ENCODE measurements at places on chromosomes 6 and 20. TPM values are rescaled to one million over a fixed set of nuclear protein-coding genes. Genes with fewer than 3 reads are reported as not detected.

- H3K27ac ChIP-seq, result no peak overlapping the region
- H3K36me3 ChIP-seq, result no peaks in the 10 kb centered on the region
- no peaks in the 10 kb centered on the region for H3K27me3 ChIP-seq
- H3K4me1 ChIP-seq, result no peaks in the 10 kb centered on the region
Measured at GRCh38 chr6:64679416-64679815, 1027.6 kb downstream of the EYS start.

TCP11 gene
- polyA plus RNA-seq, result not detected

GRCh38 chr20:57199656-57200405 lies 66.6 kb downstream of the BMP7 start:
- no peak overlapping the region for H3K4me3 ChIP-seq
- no peak overlapping the region for H3K27ac ChIP-seq
- DNase-seq, result no peak
- peaks cover 4% of the 10 kb centered on the region for H3K27me3 ChIP-seq

ENPP3 gene
- 17.8 TPM for polyA plus RNA-seq

GRCh38 chr20:44765701-44766347 lies 20.2 kb downstream of the KCNK15 start:
- no peak for DNase-seq
- H3K4me3 ChIP-seq, result no peak overlapping the region

GTSF1L gene
- polyA plus RNA-seq, result not detected

DNA sequence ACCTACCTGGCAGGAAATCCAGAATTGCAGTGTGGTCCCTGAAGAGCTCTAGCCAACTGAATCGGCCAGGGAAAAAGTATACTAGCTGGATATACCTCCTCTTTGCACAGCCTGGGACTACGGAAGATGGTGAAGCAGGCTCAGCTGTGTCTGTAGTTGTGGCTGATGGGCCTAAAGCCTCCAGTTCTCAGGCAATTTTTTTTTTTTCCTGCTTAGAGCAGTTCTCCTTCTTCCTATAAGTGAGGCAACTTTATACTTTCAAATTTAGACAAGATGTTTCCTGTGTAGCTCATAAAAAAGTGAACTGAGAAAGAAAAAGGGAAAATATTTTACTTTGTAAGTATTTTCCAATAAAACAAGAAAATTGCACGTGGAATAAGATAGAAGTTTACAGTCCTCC lies 172.9 kb downstream of the CARMIL1 start:
- no peaks in the 10 kb centered on the region for H3K4me1 ChIP-seq
- H3K27me3 ChIP-seq, result no peaks in the 10 kb centered on the region
- H3K27ac ChIP-seq, result no peak overlapping the region
- no peaks in the 10 kb centered on the region for H3K36me3 ChIP-seq
- DNase-seq, result no peak

DNA sequence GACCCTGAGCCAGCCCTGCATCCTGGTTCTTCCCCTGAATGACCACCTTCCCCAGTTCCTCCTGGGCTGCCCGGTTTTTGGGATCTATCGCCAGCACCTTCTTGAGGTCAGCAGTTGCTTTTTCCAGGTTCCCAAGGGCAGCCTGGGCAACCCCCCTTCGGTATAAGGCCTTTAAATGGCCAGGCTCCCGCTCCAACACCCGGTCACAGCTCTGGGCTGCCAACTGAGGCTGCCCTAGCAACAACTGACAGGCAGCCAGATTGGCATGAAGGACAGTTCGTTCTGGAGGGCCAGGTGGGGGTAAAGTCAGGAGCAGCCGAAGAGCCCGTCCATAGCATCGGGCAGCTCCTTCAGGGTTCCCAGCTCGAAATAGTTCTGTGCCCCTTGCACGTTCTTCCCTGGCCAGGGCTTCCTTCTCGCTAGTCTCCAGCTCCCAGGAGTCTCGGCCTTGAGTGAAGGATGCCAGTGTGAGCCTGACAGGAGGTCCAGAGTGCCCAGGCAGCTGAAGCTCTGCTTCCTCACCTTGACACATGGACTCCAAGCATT lies 778 bp upstream of the ATF6B start:
- H3K4me1 ChIP-seq, result peaks cover 35% of the 10 kb centered on the region
- peaks cover 31% of the 10 kb centered on the region for H3K36me3 ChIP-seq
- H3K27me3 ChIP-seq, result no peaks in the 10 kb centered on the region
- H3K27ac ChIP-seq, result peak overlapping the region; percentile 83
- peak overlapping the region; percentile 91 for H3K4me3 ChIP-seq

LTA gene
- not detected for polyA plus RNA-seq

DNA sequence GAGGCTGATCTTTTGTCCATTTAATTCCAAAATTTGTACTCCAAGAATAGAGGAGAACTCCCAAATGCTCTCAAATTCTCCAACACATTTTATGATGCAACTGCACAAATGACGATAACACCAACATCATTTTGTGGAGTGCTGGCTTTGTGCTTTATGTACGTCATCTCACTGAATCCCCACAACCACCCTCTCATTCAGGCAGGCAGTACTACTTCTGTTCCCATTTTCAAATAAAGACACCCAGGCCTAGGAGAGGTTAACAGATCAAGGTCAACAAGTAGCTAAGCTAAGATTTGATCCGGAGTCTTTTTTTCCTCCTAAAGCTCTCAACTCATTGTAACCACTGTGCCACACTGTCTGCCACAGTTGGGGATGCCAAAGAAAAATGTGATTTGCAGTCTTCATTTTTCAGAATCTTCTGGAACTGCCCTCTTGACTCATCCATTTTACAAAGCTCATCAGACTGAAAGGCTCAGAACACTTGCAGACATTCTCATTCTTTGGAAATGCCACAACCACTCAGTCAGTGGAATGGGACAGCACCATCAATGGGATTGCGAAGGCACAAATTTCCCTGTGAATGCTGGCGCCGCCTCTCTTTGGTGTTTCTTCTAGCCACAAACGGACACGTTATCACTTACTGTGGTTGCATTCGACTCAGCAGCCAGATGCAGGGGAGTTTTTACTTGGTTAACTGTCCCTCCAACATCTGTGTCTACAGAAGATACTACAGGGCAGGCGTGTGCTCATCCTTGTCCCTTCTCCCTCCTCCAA lies 184.4 kb downstream of the GJA10 start:
- no peaks in the 10 kb centered on the region for H3K36me3 ChIP-seq
- DNase-seq, result peak; percentile 15
- H3K27ac ChIP-seq, result no peak overlapping the region
- H3K4me3 ChIP-seq, result no peak overlapping the region
- no peaks in the 10 kb centered on the region for H3K4me1 ChIP-seq

DNA sequence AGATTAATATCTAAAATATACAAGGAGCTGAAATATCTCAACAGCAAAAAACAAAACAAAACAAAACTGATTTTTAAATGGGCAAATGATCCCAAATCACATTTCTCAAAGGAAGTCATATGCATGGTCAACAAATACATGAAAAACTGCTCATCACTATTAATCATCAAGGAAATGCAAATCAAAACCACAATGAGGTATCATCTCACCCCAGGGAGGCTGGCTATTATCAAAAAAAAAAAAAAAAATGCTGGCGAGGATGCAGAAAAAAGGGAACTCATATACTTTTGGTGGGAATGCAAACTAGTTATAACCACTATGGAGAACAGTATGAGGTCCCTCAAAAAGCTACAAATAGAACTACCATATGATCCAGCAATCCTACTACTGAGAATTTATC lies 34.6 kb downstream of the REPS1 start:
- H3K4me1 ChIP-seq, result no peaks in the 10 kb centered on the region
- no peak overlapping the region for H3K4me3 ChIP-seq
- no peaks in the 10 kb centered on the region for H3K36me3 ChIP-seq
- H3K27ac ChIP-seq, result no peak overlapping the region

- H3K4me3 ChIP-seq, result no peak overlapping the region
- no peaks in the 10 kb centered on the region for H3K36me3 ChIP-seq
- no peak for DNase-seq
- H3K27me3 ChIP-seq, result peaks cover 8% of the 10 kb centered on the region
- no peak overlapping the region for H3K27ac ChIP-seq
Measured at GRCh38 chr20:57829805-57830514, 120.1 kb upstream of the PMEPA1 start.

DNA sequence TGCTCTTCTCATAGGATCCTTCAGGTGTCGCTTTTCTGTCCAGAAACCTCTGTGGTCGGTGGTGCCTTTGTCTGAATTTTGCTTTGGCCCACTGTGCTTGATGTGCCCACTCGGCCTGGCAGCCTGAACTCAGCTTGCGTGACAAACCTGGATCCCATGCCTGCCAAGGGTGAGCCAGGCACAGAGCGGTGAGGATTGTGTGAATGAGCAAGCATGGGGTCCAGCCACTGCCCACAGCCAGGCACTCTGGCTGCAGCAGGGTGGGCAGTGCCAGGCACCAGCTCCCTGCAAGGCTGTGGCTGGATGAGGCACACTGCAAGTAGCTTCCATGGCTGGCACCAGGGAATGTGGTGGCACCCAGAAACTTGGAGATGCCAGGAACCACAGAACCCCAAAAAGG lies 110.3 kb downstream of the THEMIS start:
- H3K36me3 ChIP-seq, result no peaks in the 10 kb centered on the region
- H3K4me3 ChIP-seq, result no peak overlapping the region
- H3K27ac ChIP-seq, result no peak overlapping the region
- H3K27me3 ChIP-seq, result no peaks in the 10 kb centered on the region

DNA sequence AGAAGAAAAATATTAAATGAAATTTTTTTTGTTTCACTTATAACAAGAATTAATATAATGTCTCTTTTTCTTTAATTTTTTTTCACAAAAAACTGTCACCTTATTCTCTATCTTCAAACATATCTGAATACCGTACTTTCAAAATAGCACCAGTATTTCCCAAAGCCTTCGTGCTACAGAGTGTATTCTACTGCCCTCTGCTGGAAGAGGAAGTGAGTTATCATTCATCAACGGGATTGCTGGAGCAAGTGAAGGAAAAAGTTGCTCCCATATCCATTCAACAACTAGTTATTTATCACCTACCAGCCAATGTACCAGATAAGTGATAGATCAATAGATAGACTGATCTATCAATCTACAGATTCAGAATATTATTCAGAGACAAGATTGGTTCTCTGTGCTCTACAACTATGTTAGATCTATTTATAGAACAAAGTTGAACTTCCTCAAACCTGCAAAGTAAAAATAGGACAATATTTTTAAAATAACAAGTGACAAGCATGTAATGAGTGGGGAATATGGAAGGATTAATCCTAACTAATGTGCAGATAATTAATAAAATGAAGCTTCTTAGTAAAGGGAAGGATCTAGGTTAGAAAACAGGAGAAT lies 26.7 kb upstream of the TFAP2B start:
- peak; percentile 60 for DNase-seq
- H3K27me3 ChIP-seq, result no peaks in the 10 kb centered on the region
- H3K36me3 ChIP-seq, result no peaks in the 10 kb centered on the region
- no peaks in the 10 kb centered on the region for H3K4me1 ChIP-seq
- no peak overlapping the region for H3K27ac ChIP-seq

ARMH2 gene
- not detected for polyA plus RNA-seq

- H3K27me3 ChIP-seq, result no peaks in the 10 kb centered on the region
- no peak overlapping the region for H3K27ac ChIP-seq
- H3K4me3 ChIP-seq, result no peak overlapping the region
Measured at GRCh38 chr6:113414511-113414910, 442.6 kb upstream of the MARCKS start.

DNA sequence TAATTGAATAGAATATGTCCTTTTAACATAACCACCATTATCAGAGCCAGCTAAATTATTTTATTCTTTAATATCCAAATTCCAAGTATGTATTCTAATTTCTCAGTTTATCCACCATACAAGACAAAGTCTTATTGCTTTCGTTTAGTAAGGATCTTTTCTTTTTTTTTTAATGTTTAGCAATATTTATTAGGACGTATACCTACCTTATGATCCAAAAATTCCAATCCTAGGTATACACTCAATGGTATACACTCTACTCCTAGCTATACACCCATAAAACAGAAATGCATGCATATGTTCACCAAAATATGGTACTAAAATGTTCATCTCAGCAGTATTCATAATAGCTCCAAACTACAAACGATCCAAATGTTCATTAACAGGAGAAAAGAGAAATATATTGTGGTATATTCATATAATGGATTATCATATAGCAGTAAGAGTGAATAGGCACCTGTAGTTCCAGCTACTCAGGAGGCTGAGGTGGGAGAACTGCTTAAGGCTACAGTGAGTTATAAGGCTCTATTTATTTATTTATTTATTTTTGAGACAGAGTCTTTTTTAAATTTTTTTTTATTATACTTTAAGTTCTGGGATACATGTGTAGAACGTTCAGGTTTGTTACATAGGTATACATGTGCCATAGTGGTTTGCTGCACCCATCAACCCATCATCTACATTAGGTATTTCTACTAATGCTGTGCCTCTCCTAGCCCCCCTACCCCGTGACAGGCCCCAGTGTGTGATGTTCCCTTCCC lies 17.3 kb downstream of the TNFAIP3 start:
- DNase-seq, result no peak
- H3K4me3 ChIP-seq, result no peak overlapping the region
- no peaks in the 10 kb centered on the region for H3K4me1 ChIP-seq
- H3K27ac ChIP-seq, result no peak overlapping the region
- H3K36me3 ChIP-seq, result peaks cover 34% of the 10 kb centered on the region
- H3K27me3 ChIP-seq, result no peaks in the 10 kb centered on the region

GRCh38 chr6:126002755-126003679 lies 16.7 kb downstream of the TRMT11 start:
- no peaks in the 10 kb centered on the region for H3K27me3 ChIP-seq
- no peaks in the 10 kb centered on the region for H3K4me1 ChIP-seq
- no peak overlapping the region for H3K4me3 ChIP-seq
- no peak for DNase-seq
- H3K27ac ChIP-seq, result no peak overlapping the region

- no peak overlapping the region for H3K4me3 ChIP-seq
- no peak for DNase-seq
- no peak overlapping the region for H3K27ac ChIP-seq
Measured at GRCh38 chr6:163285691-163286090, 128.8 kb upstream of the QKI start.

MCM8 gene
- polyA plus RNA-seq, result 30.5 TPM

- no peaks in the 10 kb centered on the region for H3K27me3 ChIP-seq
- H3K4me1 ChIP-seq, result no peaks in the 10 kb centered on the region
- H3K36me3 ChIP-seq, result no peaks in the 10 kb centered on the region
- no peak within 1 kb of the TSS for H3K27ac ChIP-seq
- no peak within 1 kb of the TSS for H3K4me3 ChIP-seq
Measured at GRCh38 chr20:9838378-9839295, at the start of gene PAK5. TSS of gene PAK5 (minus strand) at chr20:9839076. CDS start at chr20:9644328, 194,748 bp downstream.

DNA sequence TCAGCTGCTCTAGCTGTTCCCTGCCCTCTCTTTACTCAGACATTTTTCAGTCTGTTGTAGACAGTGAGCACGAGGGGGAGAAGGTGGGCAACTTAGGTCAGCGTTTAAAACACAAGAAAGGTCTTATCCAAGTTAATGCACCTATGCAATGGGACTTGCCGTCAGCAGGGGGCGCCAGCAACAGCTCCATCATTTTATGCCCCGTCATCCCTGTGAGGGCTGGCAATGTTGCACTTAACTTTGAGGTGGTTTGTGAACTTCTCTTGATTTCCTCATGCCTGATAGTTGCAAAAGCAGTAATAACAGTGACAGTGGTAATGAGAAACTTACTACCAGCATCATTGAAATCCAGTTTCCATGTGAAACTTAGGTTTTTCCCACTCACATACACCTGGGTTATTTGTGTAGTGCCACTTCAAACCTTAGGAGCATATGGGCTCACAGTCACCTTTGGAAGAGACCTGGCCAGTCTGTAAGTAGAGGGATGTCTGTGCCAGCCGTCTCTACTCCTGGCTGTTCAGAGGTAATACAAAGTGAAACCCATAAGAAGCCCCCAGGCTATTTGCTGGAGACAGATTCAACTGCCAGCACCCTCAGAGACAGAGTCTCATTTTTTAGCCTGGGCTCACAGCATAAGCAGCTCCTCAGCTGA lies 44.9 kb upstream of the ID1 start:
- H3K27me3 ChIP-seq, result no peaks in the 10 kb centered on the region
- H3K4me1 ChIP-seq, result peaks cover 9% of the 10 kb centered on the region
- peaks cover 72% of the 10 kb centered on the region for H3K36me3 ChIP-seq
- DNase-seq, result peak; percentile 80

GRCh38 chr20:23141450-23142161 lies 55.5 kb upstream of the CD93 start:
- no peak for DNase-seq
- H3K4me1 ChIP-seq, result peaks cover 92% of the 10 kb centered on the region
- H3K27me3 ChIP-seq, result no peaks in the 10 kb centered on the region
- H3K36me3 ChIP-seq, result no peaks in the 10 kb centered on the region

SLC16A10 gene
- 0.24 TPM for polyA plus RNA-seq
